Activated CD4-positive, alpha-beta T cell treated with anti-CD3 and anti-CD28 coated beads for 4 hours (primary cell): ENCODE measurements at places on chromosomes 4 and X.

GRCh38 chr4:73036123-73036522, 33.4 kb downstream of the COX18 start:
- no peak for DNase-seq

DNA sequence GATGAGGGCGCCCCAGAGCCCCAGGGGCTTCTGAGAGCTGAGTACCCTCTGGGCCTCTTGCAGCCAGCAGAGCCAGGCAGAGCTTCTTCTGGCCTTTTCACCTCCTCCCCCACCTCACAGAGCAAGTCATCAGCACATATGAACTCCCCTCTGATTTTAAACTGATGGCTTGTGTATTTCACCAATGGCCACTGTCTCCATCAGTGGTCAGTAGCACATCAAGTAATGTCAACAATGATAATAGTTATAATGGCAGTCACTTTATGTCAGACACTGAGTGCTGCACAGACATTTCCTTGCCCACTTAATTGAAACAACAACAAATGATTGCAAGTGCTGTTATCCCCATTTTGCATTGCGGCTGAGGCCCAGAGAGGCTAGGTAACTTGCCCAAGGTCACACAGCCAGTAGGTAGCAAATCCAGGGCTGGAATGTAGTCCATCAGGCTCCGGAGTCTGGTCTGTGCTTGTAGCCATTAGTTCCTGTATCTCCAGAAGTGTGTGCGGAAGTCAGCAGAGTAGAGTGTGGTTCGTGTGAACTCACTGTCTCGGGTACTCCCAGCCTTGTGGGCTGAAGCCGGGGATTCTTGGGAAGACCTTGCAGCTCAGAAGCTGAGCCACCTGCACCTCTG, 3.0 kb downstream of the ATP2B3 start:
- no peak for DNase-seq

DNA sequence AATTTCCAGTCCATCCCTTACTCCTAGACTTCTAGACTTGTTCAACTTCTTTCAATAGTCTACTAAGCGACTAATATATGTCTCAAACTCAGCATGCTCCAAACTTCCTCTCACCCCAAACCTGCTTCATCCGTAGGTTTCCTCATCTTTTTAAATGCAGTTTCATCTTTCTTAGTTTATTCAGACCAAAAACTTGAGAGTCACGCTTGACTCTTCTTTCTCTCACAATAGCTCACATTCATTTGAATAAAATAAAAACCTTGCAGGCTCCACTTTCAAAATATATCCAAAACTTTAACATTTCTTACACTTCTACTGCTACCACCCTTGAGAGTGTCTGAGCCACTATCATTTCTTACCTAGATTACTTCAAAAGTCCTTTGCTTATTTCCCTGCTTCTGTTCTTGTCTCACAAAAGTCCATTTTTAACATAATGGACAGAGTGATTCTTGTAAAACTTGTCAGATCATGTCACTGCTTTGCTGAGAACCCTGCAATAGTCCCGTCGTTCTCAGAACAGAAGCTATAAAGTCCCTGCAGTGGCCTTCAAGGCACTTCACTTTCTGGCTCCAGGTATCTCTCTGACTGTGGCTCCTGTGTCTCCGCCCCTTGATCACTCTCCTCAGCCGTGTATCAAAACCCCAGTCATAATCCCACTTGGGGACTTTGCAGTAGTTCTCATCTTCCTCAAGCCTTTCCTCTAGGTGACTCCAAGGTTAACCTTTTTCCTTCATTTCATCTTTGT, 167.6 kb downstream of the ARHGAP24 start:
- no peak for DNase-seq

GRCh38 chr4:88028946-88029345, 21.5 kb downstream of the PKD2 start:
- no peak for DNase-seq

DNA sequence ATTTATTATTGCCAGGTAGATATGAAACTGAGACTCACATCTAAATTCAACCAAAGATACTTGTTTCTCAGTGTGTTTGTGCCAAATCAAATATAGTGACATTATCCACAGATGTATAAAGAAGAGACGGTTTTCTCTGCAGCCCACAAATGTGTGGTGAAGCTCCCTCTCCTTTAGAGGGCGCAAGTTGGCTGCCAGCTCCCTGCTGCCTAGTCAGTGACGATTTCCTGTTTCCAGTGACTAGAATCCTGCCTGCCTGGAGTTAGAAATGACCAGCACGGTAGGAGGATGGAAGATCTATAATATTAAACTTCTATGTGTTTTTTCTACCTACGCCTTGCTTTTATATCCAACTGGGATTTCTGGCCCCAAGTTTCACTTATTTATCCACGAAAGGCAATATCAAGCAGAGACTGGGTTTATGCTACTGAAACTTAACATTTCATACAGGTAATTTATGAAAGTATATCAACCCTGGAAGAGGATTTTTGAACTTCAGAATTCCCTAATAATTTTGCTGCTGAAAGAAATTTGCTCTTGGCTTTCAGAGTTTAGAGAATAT, 1793.7 kb upstream of the TENM3 start:
- no peak for DNase-seq

- no peak for DNase-seq
Measured at GRCh38 chr4:55397126-55397436, 1.3 kb downstream of the TMEM165 start.

DNA sequence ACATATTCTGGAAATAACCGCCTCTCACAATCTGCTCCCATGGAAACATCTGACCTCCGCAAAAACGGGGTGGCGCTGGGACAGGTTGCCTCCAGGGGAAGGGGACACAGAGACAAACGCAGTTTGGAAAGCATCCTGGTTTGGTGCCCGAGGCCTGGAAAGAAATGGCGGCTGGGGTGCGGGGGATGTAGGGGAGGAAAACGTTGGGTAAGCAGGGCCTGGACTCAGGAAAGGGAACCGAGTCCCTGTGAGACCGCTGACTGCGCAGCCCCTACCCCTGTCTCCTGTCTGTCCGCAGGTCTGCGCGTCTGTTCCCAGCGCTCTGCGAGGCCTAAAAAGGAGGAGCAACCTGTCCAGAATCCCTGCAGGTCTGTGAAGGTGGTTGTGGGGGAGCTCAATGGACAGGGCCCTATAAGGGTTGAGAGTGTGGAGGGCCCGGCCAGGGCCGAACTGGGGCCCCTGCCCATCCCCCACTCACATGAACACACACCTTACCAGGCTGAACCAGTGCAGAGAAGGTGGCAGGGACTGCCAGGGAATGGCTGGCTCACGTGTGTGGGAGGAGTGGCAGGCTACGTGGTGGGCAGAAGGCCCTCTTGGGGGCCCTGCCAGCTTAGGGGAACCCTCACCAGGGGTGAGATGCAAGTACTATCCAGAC, 672 bp downstream of the TCEAL3 start:
- no peak for DNase-seq

- DNase-seq = no peak
Measured at GRCh38 chrX:70504772-70505450, 60.3 kb downstream of the DLG3 start.

- DNase-seq = no peak
Measured at GRCh38 chrX:100915562-100915961, 13.2 kb downstream of the XKRX start.

- DNase-seq = no peak
Measured at GRCh38 chr4:150402871-150403272, 179.1 kb upstream of the MAB21L2 start.

GRCh38 chr4:99161373-99162099, 17.4 kb upstream of the ADH4 start:
- no peak for DNase-seq

- DNase-seq = no peak
Measured at GRCh38 chr4:83019794-83020494, 9.3 kb upstream of the LIN54 start.
